ENCODE measurements at places on chromosomes 3 and 15. TPM values are rescaled to one million over a fixed set of nuclear protein-coding genes. Genes with fewer than 3 reads are reported as not detected.
A peak's percentile ranks its signal among the peaks of the same experiment; 100 is the strongest.

DNA sequence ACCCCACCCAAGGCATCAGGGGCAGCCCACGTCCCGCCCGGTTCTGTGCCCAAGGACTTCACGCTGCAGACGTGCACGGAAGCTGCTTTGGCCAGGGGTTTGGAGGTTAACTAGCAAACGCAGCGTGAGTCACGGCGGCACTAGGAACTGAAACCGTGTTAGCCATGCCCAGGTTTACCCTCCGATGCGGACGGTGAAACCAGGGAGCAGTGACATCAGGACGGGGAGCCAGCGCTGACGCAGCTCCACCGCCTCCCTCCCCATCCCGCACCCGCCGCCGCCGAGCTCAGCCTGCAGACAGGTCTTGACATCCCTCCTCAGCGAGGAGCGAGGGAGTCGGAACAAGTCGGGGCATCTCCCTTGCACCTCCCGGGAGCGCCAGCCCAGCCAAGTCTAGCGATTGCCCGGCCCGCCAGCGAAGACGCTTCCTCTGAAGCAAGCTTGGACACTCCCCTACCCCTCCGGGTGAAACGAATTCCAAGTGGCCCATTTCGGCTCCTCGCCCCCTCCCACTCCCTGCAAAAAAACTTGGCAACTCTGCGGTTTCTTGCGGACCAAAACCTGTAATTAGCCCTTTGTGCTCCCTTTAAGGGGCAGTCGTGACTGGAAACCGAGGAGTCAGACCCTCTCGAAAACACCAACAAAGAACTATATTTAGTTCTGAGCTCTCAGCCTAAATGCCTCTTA, 1.4 kb upstream of the RAP2B start:
- peak; percentile 80 for DNase-seq

DNA sequence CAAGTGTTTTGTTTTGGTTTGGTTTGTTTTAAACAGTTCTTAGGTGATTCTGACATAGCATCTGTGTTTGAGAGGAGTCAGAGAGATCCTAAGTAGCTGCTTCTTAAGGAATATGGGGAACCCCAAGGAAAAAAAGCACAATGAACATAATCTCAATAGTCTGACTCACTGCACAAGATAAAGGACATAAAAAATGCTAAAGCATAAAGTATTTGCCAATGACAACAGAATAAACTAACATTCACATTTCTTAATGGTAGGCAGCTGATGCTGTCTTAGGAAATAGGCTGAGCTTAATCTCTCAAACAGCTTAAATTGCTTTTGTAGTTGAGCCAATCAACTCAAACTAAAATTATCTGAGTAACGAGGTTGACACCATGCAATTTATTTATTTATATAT, 2.9 kb downstream of the NCEH1 start:
- DNase-seq = no peak

Gene CLRN1
- total RNA-seq = not detected

Gene TMEM212
- not detected for total RNA-seq

GRCh38 chr3:136075218-136075808, 109.8 kb downstream of the PPP2R3A start:
- DNase-seq = peak; percentile 65

- no peak for DNase-seq
Observed at GRCh38 chr3:72924055-72924454, 36.2 kb downstream of the GXYLT2 start.

DNA sequence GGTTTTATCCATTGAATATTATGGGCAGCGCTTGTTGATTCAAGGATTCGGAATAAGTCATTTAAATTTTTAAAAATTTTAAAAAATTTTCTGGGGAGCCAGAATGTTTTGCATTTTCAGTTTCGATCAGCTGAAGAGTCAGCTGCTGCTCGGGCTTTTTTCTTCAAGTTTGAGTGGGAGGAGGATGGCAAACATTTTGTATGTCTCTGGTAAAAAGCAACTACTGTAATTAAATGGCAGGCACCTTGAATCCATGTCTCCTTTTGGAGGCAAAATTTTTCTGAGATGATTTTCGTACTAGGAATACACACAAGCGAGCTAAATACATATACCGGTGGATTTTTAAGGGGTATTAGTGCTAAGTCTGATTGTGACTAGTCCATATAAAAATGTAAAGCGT, 612 bp downstream of the C3orf38 start:
- DNase-seq = no peak

DNA sequence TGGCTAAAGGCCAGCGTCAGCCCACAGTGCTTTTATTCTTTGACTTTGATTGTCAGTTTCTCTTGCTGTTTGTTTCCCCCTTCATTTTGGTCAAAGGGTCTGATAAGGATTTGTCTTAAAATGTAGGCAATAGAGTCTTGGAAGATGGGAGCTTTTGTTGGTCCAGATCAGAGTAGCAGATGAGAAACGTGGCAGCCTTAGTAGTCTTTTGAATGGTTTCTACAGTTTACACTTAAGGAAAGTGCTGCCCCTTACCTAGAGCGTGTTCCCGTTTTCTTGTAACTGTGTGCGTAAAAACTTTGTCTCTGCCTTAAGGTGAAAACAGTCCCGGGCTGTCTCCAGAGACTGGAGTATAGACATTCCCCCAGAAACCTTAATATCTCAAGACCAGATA, 630 bp downstream of the LXN start:
- DNase-seq = no peak

All from left cardiac atrium (tissue), 4 donors.